Cardiac septum (tissue), 1 donor: ENCODE measurements at places on chromosomes 5 and 9. TPM values are rescaled to one million over a fixed set of nuclear protein-coding genes. Genes with fewer than 3 reads are reported as not detected.

GRCh38 chr5:114122852-114123251 lies 239.0 kb upstream of the KCNN2 start:
- no peak for DNase-seq

ASPN gene
- total RNA-seq = 30.3 TPM

DNA sequence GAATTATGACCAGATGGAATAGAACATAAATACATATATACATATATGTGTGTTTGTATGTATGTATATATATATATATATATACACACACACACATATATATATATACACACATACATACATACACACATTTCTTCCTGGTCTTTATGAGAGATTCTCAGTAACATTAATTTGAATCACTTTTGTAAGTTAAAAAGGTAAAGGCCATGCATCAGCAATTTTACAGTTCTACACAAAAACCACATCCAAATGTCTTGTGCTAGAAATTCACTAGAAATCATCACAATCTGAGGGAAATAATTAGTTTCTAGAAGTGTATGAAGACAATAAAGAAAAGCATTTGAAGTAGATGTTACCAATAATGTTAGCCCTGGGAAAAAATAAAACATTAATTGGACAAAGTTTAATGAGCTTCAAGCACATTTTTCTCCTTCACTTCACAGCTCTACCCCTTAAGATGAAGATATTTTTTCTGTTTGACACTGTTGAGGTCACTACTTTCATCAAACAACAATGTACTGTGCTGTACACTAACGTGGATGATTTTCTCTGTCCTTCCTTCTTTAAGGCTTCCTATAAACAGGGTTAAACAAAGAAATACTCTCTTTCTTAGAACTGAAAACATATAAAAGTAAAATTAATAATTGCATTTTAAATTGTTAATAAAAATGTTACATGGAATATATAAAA lies 189.2 kb upstream of the NR4A3 start:
- DNase-seq = no peak

GRCh38 chr5:160702934-160703333 lies 149.1 kb downstream of the ATP10B start:
- DNase-seq = no peak

DNA sequence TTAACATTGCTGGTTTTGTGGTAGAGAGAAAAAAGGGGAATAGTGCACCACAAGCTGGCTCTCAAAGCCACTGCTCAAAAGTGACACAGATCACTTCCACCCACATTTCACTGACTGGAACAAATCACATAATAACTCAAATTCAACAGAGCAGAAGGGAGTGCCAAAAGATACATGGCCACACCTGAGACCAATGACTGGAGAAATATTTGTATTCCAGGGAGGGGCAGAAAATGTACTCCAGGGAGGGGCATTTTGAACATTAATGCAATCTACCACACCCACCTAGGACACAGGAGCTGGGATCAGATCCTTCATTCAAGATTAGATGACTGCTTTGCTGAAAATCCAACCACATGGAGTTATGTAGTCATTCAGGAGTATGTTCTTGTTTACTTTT lies 44.8 kb upstream of the ALDOB start:
- no peak for DNase-seq

DNA sequence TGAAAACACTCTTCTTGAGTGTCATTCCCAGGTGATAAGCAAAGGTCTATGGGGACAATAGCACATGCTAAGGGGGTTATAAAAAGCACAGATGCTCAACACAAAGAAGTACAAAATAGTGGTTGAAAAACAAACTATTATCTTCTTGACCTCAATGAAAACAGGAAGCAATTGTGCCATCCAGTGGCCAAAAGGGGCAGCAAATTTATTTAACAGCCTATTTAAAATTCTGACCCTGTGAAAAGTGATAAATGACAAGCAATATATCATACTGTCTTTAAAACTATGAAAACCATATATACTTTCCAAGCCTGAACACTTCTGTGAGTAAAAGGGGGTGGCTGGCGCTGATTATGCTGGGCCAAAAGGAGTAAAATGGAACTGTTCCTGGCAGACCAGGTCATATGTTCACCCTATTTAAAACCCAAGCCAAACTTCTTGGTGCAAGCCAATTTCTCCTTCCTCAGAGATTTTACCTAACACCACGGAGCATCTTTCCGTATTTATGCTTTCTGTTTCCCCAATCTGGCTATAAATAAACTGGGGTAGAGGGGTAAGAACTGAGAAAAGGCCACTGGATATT lies 29.7 kb downstream of the TEX10 start:
- DNase-seq = no peak

LCN10 gene
- total RNA-seq = 3.3 TPM

- no peak for DNase-seq
Measured at GRCh38 chr5:66238435-66238834, 94.3 kb downstream of the SREK1 start.

DNA sequence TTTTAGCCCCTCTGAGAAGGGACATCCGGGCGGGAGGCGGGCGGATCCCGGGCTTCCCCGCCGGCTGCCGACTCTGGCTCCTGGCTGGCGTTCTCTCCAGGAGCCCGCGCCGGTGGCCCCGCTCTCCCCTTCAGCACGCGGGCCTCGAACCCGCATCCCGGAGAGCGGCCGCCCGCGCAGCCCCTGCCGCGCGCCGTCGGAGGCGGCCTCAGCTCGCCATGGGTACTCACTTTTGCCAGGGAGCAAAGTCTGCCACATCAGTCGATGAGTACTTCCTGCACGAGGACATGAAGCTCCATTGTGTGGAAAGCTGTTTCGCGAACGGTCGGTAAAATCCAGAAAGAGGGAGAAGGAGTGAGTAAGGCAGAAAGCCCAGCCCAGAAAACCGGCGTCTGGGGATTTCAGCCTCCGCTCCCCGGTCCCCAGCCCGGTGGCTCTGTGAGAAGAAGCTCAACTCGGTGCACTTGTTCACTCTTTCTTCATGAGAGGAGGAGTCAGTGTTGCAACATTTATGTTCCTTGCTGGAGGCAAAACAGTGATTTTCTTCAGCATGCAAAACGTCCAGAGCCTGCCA lies at the start of gene PRLR:
Gene PRLR (minus strand): TSS at position 450 of the 574 bp plus-strand sequence. CDS start 140,867 bp downstream, outside the sequence.
- no peak for DNase-seq

DNA sequence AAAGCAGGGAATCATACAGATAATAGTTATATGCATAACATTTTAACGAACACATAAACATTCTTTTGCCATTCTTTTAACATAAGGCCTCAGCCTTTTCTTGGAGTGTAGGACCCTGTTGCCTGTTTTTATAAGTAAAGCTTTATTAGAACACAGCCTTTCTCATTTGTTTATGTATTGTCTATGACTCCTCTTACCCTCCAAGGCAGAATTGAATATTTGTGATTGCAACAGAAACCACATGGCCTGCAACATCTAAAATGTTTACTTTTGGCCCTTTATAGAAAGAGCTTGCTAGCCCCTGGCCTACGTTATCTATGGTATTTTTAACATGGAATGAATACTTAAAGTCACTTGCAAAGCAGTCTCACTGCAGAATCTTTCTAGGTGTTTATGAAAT lies 2.6 kb downstream of the SLC31A1 start:
- no peak for DNase-seq

DNA sequence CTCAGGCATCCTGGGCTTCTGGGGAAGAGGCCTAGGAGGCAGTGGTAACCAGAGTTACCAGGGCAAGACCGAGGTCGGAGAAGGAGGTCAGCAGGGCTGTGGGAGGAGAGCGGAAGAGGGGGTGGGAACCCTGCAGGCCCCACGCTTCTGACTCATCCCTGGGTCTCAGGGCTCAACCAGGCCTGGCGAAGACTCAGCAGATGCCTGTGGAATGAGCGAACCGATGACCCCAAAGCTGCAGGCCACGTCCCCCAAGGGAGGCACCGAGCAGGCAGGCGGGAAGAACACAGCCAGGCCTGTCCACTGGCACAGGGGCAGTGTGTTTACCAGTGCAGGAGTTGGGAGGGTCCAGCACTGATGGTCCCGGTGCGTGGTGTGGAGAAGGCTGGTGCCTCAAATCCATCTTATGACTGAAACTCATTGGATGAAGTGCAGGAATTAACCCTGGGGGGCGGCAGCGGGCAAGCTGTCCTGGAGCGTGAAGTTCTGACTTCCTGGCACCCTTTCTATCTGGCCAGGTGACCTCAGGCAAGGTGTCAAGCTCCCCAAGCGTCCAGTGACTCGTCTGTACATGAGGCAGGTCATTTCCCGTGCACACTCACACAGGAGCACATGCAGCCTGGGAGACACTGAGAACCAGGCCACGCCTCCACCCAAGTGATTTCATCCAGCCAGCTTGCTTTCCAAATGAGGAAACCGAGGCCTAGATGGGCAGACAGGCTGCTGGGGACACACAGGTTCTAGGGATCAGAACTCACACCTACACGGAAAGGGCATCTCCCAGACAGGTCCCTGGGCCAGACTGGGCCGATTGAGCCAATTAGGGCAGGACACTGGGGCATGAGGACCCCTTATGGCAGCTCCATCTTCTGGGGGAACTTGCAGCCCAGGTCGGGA lies 69.1 kb downstream of the ADAMTS2 start:
- no peak for DNase-seq

- DNase-seq = no peak
Measured at GRCh38 chr5:167478188-167478587, 813.3 kb upstream of the WWC1 start.

NTRK2 gene
- 3.7 TPM for total RNA-seq

RPS23 gene
- total RNA-seq = 784 TPM

NMUR2 gene
- not detected for total RNA-seq

DNA sequence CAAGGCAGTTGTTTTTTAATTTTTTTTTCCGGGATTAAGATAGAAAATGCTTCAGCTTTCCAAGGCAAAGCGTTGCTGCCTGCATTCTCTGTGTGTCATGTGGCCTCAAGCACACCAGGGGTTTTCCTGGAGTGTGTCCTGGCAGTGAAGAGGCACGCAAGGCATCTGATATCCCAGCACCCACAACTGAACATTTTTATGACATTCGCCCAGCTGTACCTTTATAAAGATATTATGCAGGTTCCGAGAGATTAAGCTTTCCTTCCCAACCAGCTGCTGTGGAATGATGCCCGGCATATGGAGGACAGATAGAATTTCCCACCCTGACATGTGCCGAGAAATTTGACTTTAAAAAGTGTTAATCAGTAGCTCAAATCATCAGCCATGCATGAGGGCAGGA lies 205.6 kb downstream of the GADD45G start:
- DNase-seq = no peak

GRCh38 chr5:58201922-58202648 lies 257.8 kb downstream of the PLK2 start:
- no peak for DNase-seq

ZNF462 gene
- 38.8 TPM for total RNA-seq

DNA sequence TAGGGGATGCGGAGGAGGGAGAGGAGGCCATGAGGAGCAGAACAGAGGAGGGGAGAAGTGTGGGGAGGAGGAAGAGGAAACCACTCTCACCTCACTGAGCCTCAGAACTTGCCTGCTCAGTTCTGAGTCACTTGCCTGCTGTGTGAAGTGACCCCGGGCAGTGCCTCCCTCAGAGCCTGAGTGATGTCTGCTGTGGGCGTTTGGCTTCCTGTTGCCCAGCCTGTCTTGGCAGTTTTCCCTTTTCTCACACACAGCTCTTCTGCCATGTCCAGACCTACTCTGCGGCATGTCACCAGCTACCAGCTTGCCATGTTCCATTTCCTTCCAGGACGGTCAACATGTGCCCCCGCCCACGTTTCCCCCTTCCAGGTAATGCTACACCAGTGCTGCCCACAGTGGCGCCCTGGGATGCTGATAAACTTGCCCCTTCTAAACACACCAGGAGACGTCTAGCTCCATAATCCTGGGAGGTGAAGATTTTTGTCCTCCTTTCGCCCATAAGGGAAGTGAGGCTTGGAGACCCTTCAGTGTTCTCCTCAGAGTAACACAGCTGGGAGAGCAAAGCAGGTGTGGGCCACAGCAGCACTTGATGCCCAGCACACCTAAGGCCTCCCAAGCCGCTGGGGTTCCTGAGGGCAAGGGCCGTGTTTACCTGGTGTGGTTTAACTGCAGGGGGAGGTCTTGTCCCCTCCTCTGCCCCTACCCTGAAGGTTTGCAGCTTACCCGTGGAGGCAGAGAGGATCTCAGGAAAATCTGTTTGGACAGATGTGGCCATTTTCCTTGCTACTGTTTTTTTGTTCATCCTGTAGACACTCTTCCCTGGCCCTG lies 63.8 kb upstream of the RNF130 start:
- peak; percentile 29 for DNase-seq

DNA sequence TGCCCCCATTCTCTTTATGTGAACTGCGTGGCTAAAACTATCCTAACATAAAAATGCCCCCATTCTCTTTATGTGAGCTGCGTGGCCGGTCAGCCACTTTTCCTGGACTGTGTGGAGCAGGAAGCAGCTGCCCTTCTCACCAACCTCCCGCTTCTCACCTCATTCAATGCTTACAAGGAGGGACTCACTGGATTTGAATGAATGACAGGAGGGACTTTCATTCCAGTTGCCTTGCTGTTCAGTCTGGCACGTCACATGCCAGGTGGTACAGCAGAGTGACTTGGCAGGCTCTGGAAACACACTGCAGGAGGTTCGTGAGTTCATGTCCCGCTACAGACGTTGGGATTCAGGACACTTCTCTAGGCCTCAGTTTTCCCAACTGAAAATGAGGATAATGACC lies 60.2 kb upstream of the NFIL3 start:
- DNase-seq = no peak

- no peak for DNase-seq
Measured at GRCh38 chr9:113578279-113578865, 114.8 kb downstream of the RGS3 start.
